A172 (cell line): ENCODE measurements at places on chromosomes 4 and X. TPM values are rescaled to one million over a fixed set of nuclear protein-coding genes. Genes with fewer than 3 reads are reported as not detected.

- no peak for DNase-seq
These were observed 755.1 kb upstream of the IGFBP7 start for GRCh38 chr4:57865264-57865663.

GRCh38 chr4:113209652-113210320 lies 160.3 kb downstream of the ANK2 start:
- no peak for DNase-seq

GRCh38 chr4:88447371-88448095 lies 9.4 kb upstream of the HERC5 start:
- no peak for DNase-seq

DNA sequence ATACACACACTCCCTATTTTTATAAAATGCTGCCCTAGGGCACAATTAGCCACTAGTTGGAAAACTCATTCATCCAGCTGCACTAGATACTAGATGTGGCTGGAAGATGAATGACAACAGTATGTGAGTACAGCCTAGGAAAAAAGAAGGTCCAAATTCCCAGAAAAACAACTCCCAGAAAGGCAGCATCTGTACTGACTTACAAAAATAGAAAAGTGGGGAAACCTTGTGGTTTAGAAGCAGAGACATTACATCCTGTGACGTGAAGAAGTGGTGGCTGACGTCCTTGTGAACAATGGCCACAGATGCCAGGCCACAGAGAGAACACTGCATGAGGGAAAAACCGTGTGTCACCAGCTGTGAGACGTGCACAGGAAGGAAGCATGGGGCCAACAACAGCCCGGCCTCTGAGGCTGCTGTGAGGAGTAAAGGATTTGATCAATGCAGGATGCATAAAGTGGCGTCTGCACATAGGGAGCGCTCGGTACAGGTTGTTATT lies 81.2 kb downstream of the SPRY1 start:
- DNase-seq, result no peak

DNA sequence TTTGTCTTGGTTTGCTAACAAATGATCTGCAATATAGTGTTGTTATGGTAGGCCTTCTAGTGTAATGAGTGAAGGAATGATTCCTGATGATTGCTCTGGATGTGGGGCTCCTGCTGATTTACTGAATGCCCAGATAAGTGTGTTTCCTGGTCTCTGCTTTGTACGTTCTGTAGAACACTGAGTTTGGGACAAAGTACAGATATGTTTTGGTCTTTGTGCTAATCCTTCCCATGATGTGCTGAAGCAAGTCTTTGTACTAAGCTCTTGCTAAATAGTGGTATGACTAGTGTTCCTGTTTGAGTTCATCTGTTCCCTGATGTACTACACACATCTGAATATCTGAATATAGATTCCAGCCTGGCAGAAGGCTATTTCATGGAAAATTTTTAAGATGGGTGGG lies 36.9 kb upstream of the XIAP start:
- DNase-seq, result no peak

DNA sequence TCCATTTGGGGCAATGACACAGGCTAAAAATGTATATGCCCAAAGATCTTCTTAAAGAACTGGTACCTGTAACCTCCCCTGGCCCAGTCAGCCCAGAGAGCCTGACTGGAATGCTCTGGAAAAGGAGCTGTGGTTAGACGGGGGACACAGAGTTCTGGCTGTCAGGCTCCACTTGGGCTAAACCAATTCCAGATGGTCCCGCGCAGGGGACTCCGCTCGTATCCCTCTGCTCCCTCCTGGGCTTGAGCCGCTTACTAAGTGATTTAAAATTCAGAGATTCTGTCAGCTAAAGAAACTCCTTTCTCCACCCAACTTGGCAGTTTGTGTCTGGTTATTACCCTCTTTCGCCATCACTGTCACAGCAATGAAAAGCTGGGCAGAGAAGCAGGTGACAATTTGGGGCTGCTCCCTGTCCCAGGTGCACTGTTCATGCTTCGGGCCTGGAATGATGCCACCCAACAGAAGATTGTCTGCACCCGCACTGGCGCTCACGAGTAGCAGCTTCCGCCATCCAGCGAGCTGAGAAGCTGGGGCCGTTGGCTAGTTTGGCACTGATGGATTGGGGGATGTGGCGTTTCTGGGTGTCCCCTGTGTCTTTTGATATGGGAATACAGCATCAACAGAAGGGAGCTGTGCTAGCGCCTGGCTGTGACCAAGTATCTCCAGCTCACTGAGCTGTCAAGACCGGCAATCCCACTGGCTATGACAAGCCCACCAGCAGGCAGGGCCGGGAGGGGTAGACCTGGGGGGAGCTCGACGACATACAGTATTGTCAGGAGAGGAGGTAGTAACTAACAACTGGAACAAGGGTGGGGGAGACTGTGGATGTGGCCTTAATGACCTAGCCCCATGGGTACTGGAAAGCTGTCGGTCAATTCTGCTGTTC lies 6.7 kb upstream of the IRAK1 start:
- no peak for DNase-seq

GRCh38 chr4:64230709-64231310 lies 178.4 kb downstream of the TECRL start:
- DNase-seq, result no peak

DNA sequence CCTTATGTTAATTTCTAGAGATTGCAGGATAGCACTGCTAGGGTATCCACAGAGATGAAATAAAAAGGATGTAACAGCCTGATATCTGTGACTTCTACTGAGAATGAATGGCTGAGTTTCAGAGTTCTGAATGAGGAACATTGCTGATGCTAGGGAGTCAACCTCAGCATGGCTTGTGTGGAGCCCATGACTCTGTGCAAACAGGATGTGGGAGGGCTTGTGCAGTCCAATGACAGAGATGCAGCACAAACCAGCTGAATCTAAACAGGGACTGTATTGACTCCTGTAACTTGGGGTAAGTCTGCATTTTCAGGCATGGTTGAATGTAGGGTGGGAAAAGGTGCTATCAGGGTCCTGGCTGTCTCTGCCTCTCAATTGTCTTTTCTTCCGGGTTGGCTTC lies 5.3 kb upstream of the RASL11B start:
- DNase-seq, result no peak

DNA sequence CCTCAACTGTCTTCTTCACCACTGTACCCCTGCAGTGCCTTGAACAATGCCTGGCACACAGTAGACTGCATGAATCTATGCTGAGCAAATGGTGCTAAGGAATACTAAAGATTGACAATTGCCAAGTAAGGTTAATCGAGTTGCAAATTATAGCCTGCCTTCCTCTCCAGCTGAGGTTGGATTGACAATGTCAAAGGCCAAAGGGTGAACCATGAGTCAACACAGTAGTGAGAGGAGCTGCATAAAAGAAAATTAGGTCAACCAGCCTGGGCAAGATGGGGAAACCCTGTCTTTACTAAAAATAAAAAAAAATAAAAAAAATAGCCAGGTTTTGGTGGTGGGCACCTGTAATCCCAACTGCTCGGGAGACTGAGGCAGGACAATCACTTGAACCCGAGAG lies 97.1 kb upstream of the BMPR1B start:
- DNase-seq, result no peak

- DNase-seq, result no peak
These were observed 28.5 kb downstream of the EGFL6 start for GRCh38 chrX:13597874-13598273.

GPR173 gene
- 0.47 and 0.72 TPM in 2 replicates for total RNA-seq

RNF212 gene
- total RNA-seq, result not detected in 2 replicates

DNA sequence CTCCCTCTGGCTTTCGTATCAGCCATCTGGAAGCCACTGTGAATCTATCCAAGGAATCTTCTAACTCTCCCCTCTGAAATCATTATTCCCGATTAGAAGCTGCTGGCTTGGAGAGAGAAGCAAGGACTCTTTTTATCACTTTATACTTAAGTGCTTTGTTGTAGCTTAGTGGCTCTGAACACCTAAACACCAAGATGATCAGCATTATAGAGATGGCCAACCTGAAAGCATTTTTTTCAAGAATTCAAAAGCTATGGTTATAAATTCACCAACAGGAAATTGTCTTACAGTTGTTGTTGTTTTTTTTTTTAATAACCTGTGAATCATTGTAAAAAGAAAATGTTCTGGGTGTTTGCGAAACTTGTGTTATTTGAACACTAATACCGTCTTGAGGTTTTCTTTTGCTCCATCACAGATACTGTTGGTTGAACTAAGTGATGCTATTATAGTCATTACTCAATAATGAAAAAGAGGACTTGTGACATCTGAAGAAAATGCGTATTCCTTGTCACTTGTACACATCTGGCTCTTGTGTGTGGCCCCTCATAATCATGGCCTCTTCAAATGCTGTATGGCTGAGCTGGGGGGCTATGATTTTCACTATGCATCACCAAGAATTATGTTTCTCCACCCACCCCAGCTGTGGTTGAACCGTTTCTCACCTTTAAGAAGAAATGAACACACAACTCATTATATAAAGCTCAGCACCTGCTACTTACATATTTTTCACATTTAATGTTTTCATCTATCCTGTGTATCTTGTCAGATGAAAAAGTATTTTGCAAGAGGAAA lies 11.8 kb upstream of the SMIM43 start:
- no peak for DNase-seq

GRCh38 chr4:48804584-48805301 lies 24.7 kb upstream of the FRYL start:
- DNase-seq, result no peak

DNA sequence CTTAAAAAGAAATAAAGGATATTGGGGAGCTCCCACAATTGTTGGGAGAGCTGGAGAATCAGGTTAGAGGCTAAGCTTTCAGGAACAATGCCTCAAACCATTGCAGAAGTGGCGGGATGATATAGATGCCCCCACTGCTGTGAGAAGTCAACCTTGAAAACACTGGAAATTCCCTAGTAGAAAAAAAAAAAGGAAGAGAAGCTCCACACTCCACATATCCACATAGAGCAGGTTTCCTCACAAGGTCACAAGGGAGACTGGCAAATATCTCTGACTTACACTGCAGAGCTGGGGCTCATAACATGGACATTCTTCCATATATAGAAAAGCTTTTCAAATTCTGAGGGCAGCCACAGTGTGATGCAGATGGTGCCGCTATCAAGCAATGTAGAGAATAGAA lies 22.7 kb upstream of the OGT start:
- no peak for DNase-seq

- no peak for DNase-seq
These were observed 1002.7 kb downstream of the STPG2 start for GRCh38 chr4:97140545-97140944.

DNA sequence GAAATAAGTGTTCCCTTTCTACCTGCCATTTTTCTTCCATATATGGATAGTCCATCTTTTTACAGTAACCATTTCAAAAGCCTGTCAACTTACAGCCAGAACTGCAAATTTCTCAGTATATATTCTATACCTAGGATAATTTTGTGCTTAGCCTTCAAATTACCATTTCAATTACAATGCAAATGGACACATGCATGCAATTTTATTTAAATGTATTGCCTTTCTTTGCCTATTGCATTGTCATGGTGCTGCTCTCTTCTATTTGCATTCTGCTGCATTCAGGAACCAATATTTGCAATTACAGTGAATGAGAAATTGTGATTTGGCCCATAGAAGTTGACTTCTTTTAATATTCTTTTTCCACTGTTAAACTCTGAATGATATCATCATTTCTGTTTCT lies 1753.4 kb upstream of the TENM3 start:
- no peak for DNase-seq

- no peak for DNase-seq
These were observed 507.8 kb upstream of the INTU start for GRCh38 chr4:127124919-127125318.

GRCh38 chr4:74206088-74206825 lies 48.3 kb downstream of the MTHFD2L start:
- DNase-seq, result no peak

PDLIM5 gene
- 14.1 and 17.5 TPM in 2 replicates for total RNA-seq

CTBP1 gene
- total RNA-seq, result 166 and 240 TPM in 2 replicates
